SW480 (cell line): ENCODE measurements at places on chromosomes 1 and 21.

GRCh38 chr1:151495316-151495715 is 15.9 kb upstream of the CGN start:
- no peak for DNase-seq

- DNase-seq, result peak; percentile 81
Observed at GRCh38 chr1:35202048-35202719, 9.2 kb upstream of the SFPQ start.

DNA sequence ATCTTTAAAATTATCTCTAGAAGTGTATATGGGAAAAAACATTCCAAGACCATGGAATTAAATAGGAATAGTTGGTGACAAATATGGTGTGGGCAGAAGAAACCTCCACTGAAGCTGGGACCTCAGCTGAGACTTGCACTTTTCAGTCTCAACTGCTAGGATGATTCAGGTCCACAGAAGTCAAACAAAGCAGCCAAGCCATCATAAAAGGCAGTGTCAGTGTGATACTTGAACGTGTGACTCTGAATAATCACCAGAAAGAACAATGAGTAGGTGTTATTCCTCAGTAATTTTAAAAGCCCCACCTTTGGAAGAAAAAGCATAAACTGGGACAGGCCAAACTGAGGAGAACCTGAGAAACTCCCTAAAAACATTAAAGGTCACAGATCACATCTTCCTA is 90.7 kb downstream of the ZNF281 start:
- DNase-seq, result no peak

DNA sequence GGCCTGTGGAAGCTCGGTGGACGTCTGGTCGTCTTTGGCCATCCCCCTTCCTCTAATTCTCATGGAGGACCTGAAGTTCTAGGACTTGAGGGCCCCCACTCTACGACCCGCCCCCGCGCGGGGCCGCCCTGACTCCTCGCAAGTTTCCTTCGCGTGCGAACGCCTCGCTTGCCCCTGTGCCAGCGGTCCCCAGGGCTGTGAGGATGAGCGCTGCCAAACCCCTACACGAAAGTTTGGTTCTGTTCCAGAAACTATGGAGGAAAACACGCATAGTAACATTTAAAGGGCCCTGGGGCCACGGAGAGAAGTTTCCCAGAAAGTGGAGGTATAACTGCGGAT is 304 bp upstream of the GNG12 start:
- DNase-seq, result no peak

DNA sequence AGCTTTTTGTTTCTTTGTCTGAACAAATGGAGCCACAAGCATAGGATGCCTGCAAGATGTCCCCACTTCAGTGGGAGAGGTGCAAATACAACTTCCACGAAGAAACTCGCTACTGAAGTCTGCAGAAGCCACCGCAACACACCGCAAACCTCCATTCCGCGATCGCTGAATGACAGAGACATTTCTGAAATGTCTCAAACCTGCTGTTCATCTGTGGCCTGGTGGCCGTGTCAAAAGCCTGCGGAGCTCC is 1.0 kb downstream of the TP53BP2 start:
- DNase-seq, result no peak

- DNase-seq, result no peak
Observed at GRCh38 chr1:225816643-225817538, 7.0 kb downstream of the EPHX1 start.

- no peak for DNase-seq
Observed at GRCh38 chr1:84603223-84603622, 29.0 kb upstream of the CTBS start.

GRCh38 chr1:29793101-29793546 is 556.8 kb downstream of the PTPRU start:
- peak; percentile 60 for DNase-seq

GRCh38 chr1:57204942-57205787 is 218.7 kb downstream of the DAB1 start:
- DNase-seq, result no peak

GRCh38 chr1:69319287-69319686 is 248.4 kb upstream of the LRRC7 start:
- no peak for DNase-seq
